Glomerular endothelial cell (primary cell): ENCODE measurements at places on chromosomes 4 and X.

DNA sequence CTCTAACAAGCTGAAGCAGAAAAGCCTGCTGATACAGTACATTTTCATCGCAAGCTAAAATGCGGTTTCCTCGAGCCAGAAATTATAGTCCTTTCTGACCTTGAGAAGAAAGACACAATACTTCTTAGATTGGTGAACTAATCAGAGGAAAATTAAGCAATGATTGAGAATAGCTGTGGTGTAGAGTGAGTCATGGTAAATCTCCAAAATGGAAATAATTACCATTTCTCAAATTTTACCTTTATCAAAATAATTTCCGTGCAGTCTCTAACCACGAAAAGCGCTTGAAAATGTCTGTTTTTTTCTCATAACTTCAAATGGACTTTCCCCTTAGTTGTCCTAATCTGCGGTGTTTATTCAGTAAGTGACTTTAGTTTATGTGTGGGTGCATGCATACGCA, 190.2 kb downstream of the CPE start:
- DNase-seq = no peak

- DNase-seq = no peak
These were observed 115.7 kb upstream of the MAGEB16 start for GRCh38 chrX:35682476-35682875.

DNA sequence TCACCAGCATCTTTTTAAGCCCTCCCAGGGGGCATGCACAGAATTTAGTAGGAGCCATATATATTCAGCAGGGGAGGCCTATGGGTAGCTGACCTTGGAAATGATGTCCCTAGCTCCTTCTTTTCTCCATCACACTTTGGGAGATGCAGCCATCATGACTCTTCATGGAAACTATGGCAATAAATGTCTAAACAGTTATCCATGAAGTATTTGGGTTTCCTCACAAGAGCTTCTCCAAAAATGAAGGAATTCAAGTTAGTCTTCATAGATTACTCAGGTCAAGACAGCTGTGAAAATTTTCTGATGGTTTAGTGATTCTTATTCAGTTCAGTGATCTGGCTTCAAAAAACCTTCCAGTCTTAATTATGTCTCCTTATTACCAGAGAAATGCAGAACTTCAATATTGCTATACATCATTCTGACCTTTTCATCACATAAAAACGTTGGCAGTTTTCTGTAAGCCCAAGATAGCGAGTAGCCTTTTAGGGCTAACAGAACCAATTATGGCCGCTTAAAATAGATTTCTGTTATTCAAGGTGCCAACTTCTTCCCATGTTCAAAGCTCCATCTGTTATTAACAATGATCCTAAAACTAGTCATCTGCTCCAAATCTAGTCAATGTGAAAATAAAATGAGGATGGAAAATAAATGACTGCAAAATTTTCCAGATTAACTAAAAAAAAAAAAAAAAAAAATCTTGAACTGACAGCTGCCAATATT, 52.5 kb downstream of the TMEM156 start:
- DNase-seq = no peak

- no peak for DNase-seq
These were observed 290.8 kb upstream of the GIMD1 start for GRCh38 chr4:106659371-106659770.

DNA sequence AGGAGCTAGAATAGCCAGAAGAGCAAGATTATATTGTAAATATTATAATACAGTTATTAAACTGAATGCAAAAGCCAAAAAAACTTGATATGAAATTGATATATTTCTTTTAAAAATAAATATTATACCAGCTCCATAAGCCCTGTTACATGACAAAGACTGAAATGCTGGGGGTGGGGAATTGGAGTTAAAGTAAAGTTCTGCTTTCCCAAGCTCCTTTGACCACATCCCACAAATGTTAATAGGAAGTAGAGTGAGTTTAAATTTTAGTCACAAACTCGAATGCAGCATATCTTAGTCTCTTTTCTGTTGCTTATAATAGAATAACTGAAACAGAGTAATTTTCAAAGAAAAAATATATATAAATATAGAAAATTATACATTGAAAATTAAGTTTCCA, 46.9 kb upstream of the NFKB1 start:
- DNase-seq = no peak

DNA sequence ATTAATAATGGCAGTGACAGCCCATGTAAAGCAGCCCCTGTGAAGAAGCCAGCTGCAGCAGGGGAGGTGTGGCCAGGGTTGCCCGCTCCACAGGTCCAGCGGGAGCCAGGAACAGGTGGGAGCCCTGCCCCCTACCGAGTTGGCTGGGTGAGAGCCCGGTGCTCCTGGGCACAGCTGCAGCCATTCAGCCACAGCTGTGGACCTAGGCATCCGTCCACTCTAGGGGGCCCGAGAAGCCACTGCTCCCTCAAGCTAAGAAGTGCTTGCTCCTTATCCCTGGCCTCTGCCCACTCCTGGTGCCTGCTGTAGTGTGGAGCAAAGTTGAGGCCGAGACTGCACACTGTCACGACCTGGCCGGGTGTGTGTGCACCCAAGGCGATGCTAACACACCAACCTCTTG, 1469.0 kb downstream of the PCDH7 start:
- no peak for DNase-seq

DNA sequence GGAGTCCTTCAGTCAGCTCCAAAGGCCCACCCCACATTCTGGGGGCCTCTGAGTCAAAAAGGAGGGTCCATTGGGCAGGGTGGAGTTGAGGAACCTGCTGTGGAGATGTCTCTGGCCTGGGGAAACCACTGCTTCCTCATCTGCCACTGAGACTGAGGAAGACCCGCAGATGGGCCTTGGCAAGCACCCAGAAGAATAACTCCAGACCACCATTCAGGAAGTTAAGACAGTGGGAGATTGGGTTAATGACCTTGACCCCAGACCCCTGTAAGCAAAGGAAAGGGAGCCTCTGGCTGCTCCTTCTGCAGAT, 8.1 kb upstream of the HSD17B10 start:
- no peak for DNase-seq

- DNase-seq = peak; percentile 33
These were observed 114.4 kb downstream of the STK32B start for GRCh38 chr4:5165420-5166369.

- no peak for DNase-seq
These were observed 43.3 kb upstream of the GALNT7 start for GRCh38 chr4:173125216-173125812.

- DNase-seq = no peak
These were observed 55.0 kb upstream of the PAK3 start for GRCh38 chrX:111041018-111041462.

- DNase-seq = no peak
These were observed 487.6 kb downstream of the GRXCR1 start for GRCh38 chr4:43380093-43380492.

DNA sequence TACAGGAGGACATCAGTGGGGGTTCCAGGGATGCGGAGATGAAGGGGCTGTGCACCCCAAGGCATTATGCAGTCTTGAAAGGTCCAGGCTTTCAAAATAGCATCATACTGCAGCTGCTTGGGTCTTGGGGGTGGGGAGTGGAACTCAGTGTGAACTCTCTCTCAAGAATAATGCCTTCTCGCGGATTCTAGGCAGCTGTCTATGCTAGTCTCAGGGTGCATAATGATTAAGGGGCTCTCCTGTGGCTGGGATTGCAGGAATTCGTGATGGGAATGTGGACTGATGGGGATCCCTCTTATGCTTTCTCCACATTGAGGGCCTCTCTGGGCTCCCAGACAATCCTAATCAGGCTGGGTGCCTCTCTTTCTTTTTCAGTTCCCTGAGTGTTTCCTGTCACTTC, 172.2 kb upstream of the ARHGAP24 start:
- no peak for DNase-seq

GRCh38 chrX:130196466-130196865, 24.7 kb downstream of the RAB33A start:
- DNase-seq = no peak

DNA sequence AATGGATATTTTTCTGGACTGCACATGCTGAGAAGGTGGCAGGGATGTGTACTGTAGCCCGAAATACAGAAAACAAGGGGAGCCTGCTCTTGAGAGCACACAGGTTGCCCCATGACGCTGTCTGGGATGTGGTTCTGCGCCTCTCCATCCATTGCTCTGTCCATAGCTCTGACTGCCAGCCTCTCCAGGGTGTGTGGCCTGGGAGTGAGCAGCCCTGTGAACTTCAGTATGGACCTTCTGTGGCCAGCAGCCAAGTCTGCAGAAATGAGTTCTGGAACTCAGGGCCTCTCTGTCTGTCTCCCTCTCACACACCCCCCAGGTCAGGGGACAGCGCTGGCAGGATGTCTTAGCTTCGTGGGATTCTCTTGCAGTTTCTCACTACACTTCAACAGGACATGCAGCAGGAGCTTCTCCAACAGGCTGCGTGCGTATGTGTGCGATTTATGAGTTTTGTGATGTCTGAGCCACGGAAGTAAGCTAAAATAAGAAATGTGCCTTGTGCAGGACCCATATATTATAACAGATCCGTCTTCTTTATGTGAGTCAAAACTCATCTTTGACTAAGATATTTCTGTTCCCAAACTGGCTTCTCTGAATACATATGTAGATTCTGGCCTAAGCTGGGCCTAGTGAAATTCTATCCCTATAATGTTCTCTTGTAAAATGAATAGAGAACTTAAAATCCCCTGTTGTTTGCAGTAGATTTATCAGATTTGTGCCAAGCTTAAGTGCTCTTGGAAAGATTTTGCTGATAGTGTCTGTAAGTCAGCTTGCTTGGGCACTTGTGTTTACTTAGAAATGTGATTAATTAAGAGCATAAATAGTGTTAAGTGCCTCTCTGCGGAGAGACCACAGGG, 40.0 kb downstream of the PROM1 start:
- no peak for DNase-seq

DNA sequence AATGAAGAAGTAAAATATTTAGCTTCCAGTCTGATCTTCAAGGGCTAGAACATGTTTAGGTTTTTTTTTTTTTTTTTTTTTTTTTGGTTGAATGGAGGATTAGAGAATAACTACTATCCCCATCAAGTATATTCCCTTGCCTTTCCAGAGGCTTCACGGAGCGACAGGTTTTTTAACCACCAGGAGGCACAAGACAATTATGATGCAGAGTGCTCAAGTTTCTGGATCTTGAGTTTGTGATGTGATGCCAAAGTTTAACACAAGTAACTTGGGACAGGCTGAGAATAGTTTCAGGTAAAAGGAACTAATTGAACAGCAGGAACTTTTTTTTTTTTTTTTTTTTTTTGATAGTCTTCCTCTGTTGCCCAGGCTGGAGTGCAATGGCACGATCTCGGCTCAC, 30.3 kb downstream of the CCNI start:
- DNase-seq = no peak

- DNase-seq = no peak
These were observed 207.5 kb downstream of the FAM47B start for GRCh38 chrX:35150052-35150451.

DNA sequence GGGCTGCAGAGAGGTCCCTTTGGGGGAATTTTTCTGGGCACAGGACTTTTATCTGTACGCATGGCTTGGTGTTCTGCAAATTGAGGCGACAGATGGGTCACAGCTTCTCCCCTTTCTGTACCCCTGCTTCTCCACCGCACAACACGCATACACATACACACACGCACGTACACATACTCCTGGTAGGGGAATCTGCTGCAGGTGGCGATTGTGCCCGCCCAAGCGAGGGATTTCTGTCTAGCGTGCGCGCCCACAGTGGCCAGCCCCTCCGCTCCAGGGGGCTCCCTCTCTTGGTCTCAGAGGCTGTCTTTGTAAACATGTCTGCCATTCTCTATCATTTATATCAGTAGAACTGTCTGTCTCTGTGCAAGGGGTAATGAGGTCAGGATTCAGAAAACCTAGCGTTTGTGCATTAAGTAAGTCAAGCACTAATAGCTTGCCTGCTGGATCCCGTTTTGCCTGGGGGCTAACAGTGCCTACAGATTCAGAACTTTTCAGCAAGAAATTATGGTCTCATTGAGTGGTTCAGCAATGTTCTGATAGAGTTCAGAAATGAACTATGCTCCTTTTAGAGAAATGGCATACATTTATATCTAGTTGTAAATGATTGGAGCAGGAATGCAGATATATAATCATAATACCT, 2.2 kb downstream of the GRID2 start:
- DNase-seq = no peak

DNA sequence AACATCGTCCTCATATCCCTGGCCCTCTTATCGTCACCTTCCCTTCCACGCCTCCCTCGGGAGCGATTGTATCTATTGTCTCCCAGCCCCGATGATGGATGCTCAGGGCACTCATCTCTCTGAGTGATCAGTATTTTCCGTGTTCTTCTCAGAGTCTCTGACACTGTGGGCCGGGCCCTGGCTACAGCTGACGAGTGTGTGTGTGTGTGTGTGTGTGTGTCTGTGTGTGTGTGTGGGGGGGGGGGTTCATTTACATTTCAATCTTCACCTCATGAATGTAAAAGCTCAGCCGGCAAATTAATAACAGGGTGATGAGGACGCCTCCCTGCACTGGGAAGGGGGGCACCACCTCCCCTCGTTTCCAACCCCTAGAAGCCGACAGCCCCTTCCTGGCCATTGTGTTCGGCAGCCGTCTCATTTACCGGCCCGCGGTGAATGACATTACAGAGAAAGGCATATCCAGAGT, 159.5 kb downstream of the SHOX start:
- DNase-seq = no peak

GRCh38 chr4:79207281-79207680, 118.6 kb downstream of the NAA11 start:
- DNase-seq = no peak

GRCh38 chr4:7507381-7507780, 72.7 kb upstream of the PSAPL1 start:
- no peak for DNase-seq

- no peak for DNase-seq
These were observed 76.4 kb downstream of the EFHC2 start for GRCh38 chrX:44267116-44267515.

DNA sequence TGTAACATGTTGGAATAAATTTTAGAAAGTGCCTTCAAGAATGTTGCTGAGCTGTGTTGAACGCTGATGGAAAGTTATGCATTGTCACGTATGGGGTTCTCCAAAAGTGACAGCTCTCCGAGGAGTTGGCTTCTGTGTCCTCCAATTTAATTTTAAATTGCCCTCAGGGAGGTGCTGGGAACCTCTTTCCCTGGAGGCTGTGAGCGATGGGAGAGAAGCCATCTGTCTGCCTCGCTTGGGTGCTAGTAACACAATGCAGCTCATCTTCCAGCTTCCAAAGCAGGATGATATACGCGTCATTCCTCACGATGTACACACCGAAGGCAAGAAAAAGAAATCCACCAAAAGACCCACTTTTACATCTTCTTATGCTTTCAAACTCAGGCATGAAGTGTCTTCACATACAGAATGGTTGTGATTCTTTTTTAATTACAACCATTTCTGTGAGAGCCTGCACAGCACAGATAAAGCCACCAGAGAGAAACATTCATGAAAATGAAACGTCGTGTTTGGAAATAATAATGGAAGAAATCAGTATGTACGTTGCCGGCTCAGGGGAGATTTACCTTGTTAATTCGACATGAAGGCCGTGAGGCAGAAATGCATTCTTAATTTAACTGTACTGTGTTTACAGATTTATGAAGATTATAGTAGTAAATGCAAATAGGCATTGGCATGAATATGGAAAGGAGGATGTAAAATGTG, 218.9 kb downstream of the ASMT start:
- DNase-seq = no peak
